ENCODE measurements at places on chromosomes 5 and 9.

GRCh38 chr9:109973336-109973735 lies 193.3 kb downstream of the PALM2AKAP2 start:
- no peak for DNase-seq

- no peak for DNase-seq
Measured at GRCh38 chr9:86732514-86733171, 214.7 kb downstream of the GAS1 start.

DNA sequence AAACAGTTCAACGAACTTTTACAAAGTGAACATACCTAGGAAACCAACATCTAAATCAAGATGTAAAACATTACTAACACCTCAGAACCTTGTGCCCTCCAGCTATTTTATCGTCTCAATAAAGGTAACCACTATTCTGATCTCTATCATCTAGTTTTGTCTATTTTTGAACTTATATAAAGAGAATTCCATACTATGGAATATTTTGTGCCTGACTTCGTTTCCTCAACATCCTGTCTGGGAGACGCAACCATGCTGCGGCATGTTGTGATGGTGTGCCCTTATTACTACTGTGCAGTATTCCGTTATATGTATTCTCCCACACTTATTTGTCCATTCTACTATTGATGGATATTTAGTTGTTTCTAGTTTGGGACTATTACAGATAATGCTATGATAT lies 99.2 kb downstream of the NR6A1 start:
- no peak for DNase-seq

DNA sequence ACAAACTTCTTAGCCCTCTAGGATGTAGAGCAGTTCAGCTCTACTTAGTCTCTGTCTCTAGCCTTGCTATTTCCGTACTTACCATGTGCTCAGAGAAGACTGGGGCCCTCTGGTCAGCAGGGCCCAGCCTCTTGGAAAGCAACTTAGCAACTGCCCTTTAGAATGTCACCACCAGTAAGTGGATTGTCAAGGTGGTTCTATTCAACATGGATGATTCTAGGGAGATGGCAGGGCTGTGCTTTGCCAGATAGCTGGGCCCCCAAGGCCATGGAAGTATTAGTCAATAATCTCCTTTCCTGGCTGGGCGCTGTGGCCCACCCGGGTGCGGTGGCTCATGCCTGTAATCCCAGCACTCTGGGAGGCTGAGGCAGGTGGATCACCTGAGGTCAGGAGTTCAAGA lies 177.6 kb upstream of the MVB12B start:
- DNase-seq: no peak

GRCh38 chr5:57805732-57806131 lies 323.1 kb upstream of the ACTBL2 start:
- no peak for DNase-seq

DNA sequence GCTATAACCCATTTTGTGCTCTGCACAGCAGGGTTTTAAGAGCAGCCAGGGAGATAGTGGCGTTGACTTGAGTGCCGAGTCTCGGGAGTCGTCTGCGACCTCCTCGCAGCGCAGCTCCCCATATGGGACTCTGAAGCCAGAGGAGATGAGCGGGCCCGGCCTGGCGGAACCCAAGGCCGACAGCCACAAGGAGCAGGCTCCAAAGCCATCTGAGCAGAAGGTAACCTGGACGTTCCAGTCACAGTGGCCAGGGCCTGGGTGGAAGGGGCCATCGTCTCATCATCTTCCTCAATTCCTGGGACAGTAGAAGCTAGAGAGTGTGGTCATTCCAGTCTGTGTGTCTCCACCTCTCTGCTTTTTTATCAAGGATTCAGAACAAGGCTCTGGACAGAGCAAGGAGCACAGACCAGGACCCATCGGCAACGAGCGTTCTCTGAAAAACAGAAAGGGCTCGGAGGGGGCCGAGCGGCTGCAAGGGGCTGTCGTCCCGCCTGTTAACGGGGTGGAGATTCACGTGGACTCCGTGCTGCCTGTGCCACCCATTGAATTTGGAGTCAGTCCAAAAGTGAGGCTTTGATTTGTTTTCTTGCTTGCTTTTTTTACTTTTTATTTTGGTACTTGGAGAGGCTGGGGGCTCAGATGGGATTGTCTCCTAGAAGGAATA lies 20.2 kb upstream of the POMT1 start:
- DNase-seq: no peak

GRCh38 chr5:476814-477175 lies 33.8 kb downstream of the EXOC3 start:
- DNase-seq: no peak

- DNase-seq: no peak
Measured at GRCh38 chr9:128009639-128010038, 28.9 kb upstream of the EEIG1 start.

DNA sequence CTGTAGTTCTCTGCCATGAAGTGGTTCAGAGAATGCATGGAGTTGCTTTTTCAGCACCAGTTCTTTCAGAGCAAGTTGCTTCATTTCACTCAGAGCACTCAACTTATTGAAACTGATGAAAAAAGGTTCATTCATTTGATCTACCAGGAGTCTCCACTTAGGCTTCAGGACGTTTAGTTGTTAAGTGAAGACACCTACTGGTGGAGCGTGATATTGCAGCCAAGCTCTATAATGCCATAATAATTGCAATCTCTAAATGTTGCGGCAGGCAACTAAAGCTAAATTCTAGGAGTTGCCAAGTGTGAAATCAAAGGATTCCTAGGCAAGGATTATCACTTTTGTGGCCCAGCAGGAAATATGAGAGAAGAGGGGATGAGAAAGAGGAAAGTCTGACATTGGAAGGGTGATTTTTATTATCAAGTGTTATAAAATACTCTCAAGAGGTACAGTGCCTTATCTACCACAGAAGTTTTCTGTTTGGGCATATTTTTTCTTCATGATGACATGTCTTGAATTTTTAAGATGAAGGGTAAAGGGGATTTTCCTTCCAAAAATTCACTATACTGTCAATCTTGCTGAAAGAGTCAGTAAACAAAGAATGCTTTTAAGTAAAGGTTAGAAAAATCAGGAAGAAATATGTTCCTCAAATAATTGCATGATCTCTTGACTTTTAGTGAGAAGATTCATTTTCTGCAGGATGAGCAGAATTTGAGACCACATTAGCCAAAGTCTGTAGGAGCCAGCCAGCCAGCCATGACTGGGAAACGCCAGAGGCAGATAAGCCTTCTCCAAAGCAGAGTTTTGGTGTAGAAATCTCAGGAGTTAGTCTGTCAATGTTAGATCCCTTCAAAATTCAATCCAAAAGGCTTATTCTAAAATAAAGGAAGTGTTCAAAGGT lies 83.4 kb downstream of the SH3PXD2B start:
- peak; percentile 34 for DNase-seq

DNA sequence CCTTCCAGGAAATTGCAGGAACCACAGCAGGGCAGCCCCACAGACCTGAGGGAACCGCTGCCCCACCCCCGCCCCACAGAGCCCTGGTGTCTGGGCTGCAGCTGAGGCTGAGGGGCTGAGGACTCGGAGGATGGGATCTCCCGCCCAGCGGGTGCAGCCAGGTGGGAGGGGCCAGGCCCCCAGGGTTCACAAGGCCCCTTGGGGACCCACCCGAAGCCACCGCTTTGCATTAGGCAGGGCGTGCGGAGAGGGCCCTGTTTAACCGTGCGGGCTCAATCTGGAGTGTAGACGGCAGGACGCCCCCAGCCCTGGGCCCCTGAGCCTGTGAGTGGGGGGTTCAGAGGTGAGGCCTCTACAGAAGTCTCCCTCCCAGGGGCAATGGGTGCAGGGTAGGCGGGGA lies 10.8 kb downstream of the NOTCH1 start:
- DNase-seq: no peak

All from activated T-cell treated with anti-CD3 and anti-CD28 coated beads, Interleukin-2, amount 50 U/mL, for 72 hours (primary cell).